ENCODE measurements at places on chromosomes 6 and 20.

DNA sequence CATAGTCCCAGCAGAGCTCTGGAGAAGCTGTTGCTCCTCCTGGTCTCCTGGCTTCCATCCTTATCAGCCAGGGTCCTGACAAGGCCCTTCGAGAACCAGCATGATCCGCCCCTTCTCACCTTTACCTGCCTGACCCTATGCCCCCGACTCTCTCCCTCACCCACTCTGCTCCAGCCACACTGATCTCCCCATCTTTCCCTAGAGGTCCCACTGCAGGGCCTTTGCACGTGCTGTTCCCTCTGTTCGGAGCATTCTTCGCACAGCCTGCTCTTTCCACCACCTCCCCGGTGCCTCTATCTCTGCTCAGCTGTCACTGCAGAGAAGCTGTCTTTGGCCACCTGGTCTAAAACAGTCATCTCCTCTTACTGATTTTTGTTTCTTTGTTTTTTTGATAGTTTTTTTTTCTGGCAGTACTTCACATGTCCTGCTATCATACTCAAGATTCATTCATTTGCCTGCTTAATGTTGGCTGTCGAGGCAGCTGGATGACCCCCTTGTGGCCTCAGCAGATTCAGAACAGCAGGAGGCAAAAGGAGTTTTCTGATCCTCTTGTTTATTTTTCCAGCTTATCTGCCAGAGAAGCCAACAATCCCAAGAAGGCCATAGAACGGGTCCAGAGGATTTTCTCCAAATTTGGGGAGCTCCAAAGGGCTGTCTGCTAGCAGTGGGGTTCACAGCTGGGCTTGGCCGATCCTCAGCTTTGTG, 1.6 kb upstream of the PTGIS start:
- no peak for DNase-seq

- no peak for DNase-seq
Measured at GRCh38 chr6:20868397-20869096, 334.3 kb downstream of the CDKAL1 start.

DNA sequence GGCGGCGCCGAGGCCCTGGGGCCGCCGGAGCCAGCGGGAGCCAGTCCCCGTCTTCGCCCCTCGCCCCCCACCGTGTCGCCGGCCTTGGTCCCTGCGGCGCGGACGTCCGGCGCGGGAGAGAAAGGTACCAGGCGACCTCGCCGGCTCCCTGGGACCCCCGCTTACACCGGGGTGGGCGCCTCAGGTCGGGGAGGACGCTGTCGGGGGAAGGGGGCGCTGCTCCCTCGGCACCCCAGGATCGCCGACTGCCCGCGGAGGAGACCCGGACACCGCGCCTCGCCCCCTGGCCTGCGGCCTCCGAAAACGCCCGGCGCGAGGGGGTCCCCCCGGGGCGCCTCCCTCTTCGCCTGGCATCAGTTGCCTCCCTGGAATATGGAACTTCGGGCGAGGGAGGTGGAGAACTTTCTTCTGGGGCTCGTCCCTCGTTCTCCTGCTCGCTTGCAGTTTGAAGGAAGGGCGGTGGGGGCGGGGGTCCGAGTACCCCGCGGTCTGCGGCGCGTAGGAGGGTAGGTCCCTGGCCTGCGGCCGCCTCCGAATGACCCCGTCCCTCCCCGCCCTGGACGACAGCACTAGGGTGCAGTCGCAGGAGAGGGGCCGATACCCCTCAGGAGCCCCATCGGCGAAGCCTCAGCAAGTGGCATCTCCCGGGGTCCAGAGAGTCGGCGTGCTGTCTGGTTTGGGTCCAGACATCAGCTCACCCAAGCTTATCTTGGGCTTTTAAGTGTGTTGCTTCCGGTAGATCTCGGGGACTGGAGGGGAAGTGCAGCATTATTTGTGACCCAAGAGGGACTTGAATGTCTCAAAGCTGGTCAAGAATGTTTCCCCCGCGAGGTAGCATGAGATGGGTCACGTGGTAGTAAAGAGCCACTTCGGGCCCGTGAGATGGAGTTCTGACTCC, 549 bp downstream of the ANKRD6 start:
- no peak for DNase-seq

DNA sequence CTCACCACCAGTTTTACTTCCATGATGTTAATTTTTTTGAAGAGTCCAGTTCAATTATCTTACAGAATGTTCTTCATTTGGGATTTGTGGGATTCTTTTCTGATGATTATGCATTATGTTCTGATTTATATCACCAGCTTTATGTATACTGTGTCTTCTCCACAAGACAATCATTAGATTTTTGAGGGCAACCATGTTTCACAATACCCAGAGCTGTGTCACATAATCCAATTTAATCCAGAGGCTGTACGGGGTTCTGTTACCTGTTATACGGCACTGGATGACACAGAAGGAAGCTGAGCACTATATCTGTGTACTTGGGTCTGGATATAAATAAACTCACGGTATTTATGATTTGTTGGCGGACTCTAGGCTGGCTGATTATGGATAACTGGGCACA, 41.6 kb upstream of the RPN2 start:
- no peak for DNase-seq

DNA sequence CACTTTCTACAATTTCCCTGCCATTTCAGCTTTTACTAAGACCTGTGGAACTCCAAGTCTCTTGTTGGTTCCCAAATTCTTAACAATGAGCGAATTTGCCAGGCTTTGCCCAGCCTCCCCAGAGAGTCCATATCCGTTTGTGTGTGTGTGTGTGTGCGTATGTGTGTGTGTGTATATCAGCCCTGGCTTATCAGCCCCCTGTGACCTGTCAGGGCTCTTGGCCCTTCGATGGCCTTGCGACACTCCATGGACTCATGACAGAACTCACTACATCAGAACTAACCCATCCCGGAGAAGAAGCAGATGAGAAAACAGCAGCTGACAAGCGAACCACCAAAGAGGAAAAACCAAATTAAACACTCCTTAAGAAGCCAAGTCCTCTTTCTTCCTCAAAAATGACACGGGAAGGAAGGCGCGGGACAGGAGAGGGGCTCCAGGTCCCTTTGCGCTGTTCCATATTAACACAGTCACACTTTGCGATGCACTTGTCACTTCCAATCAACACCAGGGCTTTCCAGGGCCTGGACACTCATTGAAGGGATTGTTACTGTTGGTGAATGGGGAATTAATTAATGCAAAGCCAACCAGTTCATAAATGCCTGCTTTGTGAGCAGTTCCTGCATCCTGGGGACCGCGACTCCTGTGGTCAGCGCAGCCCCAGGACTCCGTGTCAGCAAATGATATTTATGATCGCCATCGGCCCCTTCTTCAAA, 524.0 kb downstream of the CD83 start:
- no peak for DNase-seq

DNA sequence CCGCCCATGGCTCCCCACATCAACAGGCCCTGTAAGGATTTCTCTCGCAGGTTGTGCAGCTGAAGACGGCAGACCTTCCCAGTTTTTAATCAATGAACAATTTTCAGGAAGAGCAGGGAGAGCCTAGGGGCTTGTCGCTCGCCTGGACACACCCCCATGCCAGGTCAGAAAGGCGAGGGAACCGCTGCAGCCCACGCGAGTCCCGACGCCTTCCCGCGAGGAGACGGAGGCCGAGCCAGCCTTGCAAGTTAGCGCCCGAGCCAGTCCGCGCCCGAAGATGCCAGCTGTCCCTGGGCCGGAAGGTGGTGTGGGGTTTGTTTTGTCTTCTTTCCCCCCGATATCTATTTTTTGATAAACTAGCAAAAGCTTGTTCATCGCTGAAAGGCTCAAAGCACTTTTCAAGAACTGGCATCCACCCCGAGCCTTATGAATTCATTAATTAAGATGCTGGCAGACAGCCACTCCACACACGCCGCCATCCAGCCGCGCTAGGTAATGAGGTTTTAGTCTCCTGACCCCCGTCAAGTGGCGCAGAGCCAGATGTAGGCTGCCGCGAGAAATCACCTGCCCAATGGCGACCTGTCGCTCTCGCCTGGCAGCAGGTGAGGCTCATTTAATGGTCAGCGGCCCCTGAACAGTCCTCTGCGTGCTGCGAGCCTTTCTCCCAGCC, 6.6 kb downstream of the CCDC167 start:
- no peak for DNase-seq

DNA sequence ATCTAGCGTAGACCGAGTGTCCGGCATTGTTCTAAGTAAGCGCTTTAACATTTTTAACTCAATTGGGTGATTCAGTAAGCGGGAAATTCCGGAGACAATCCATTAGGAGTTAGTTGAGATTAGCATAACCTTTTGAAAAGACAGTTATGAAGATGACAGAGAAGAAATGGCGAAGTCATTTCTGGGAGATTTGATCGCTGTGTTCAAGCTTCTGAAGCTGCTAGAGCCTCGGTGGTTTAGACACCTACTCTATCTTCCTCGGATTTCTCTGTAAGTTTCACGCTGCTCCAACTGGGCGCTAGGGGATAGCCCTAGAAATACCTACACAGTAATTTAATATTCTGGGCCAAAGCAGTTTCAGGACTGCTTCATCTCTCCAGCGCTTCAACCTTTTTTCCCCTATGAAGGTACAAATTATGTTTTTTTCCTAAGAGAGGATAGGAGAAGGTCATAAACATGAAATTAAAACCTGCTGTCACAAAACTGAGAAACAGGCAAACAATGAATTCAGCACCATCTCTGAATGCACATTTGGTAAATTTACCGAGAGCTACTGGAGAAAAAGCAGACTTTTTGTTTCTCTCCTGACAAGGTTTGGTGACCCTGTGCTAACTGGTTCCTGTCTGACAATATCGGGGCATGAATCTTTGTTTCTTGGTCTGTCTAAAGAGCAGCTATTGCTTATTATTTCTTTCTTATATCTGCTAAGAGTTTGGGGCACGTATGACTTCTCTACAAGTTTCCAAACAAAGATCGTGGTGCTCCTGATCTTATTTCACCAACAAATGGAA, 22.4 kb downstream of the ZNF311 start:
- DNase-seq: no peak

DNA sequence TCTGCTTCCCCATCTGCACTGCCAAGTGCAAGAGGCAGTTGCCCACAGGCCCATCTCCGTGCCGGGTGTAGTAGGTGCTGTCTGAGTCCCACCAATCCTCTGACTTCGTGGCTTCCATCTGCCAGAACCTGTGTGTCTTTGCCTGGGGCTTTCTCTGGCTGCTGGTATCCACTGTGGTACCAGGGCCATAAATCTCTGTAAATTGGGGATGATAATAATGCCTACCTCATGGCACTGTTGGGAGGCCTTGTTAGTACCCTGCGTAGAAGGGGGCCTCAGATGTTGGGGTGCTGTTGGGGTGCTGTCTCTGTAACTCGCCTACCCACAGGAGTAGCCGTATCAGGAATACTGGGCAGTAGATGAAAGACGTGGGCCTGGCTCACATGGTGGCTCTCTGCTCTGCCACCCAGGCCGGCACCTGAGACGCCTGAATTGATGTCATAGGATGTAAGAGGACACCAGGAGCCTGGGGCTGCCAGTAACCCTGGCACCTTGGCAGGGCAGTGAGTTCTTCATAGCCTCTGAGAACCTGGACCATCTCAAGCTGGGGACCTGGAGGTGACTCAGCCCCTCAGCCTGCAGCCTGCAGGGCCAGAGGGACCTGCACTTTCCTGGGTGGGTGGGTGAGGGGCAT, 94.1 kb upstream of the RNF24 start:
- no peak for DNase-seq

DNA sequence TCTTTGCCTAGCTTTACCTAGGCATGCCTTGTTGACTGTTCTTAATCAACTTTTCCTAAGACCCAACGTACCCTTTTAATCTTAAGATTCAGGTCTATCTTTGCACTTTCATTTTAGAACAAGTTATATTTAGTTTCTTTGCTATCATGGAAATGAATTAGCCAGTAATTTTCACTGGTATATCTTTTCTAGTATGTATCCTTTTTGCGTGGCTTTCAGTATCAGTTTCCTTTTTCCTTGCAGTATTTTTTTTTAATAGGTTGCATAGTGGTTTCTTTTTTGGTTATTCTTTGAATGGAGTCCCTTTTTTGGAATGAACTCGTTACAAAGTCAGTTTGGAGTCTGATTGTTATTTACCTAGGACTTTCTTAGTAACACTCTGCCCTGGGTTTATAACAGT, 7.3 kb downstream of the ANKEF1 start:
- no peak for DNase-seq

GRCh38 chr20:9054176-9054575, 14.7 kb upstream of the PLCB4 start:
- no peak for DNase-seq

DNA sequence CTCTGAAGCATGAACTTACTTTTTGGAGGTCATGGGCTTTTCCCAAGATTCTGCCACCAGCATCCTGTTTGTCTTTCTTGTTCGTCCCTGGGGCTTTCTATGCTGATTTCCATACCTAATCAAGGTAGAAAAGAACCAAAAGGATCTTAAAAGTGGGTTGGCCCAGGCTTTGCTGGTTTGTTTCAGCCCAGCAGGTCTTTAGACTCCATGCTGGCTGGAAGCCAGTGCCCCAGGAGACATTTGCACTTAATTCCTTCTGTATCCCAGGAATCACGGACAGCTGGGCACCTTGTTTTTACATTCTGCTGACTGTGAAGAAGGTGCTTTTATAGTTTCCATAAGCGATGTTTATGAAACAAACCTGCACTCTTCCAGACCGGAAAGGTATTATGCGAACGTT, 195.9 kb downstream of the CDH4 start:
- no peak for DNase-seq

Data from cortex of kidney (tissue), 1 donor.